ENCODE measurements at places on chromosomes 11 and 22.

- ATAC-seq, result peak; percentile 25
These were observed 43.6 kb downstream of the PPARA start for GRCh38 chr22:46193898-46194310.

- ATAC-seq, result no peak
These were observed 239.2 kb upstream of the TBCEL start for GRCh38 chr11:120784566-120785251.

- no peak for ATAC-seq
These were observed 14.1 kb downstream of the PLCB3 start for GRCh38 chr11:64265176-64266160.

DNA sequence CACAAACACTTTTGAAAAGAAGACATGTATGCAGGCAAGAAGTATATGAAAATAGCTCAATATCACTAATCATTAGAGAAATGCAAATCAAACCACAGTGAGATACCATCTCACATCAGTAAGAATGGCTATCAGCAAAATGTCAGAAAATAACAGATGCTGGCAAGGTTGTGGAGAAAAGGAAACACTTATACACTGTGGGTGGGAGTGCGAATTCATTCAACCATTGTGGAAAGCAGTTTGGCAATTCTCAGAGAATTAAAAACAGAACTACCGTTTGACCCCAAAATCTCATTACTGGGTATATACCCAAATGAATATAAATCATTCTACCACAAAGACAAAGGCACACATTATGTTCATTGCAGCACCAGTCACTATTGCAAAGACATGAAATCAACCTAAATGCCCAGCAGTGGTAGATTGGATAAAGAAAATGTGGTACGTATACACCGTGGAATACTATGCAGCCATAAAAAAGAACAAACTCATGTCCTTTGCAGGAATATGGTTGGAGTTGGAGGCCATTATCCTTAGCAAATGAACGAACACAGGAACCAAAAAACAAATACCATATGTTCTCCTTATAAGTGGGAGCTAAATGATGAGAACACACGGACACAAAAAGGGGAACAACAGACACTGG lies 18.5 kb downstream of the MMP13 start:
- ATAC-seq, result no peak

GRCh38 chr11:102950622-102951081 lies 4.9 kb downstream of the MMP13 start:
- no peak for ATAC-seq

DNA sequence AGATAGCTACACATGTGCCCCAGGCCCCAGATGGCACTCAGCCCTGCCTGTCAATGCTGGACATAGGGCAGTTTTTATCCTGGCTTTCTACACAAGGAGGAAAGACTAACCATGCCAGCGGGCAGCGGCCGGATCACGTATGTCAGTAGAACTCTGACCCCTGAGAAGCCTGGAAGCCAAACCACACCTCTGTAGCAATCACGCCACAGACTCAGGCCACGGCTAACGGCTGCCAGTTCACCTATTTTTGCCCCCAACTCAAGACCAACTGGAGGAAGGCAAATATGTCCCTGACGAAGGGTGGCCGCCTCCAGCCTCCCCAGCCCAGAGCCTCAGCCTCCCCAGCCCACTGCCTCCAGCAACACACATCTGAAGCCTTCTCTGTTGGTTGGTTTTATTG lies 7.2 kb upstream of the CD81 start:
- ATAC-seq, result no peak

DNA sequence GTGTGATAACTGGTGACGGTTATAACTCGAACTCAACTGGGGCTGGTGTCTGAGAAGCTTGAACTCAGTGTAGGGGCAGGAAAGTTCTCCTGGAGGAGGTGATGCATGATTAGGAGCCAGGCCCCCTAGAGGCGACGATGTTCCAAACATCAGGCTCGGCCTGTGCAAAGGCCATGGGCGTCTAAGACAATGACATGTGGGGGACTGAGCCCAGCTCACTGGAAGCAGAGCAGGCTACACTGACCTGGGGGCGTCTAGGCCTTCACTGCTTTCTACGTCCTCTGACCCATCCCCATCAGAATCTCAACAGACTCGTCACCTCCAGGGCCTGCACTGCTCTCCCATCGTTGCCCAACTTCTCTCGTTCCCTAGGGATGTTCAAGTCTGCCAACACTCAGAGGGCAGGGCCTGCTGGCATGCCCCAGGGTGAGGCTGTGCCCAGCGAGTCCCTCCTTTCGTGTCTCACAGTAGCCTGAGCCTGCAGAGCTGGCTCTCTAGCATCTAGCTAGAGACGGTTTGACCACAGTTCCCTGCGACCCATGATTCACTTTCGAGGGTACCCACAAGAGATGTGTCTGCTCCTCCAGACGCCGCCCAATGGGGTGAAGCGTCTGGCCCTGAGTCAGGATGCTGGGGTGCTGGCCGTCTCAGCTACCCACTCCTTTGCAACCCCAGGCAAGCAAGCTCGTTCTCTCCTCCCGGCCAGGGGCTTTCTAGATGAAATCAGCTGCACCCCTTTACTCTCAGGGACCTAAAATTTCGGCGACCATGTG lies 1.1 kb upstream of the ATG16L2 start:
- ATAC-seq, result peak; percentile 56

- no peak for ATAC-seq
These were observed 30.9 kb upstream of the CSNK1E start for GRCh38 chr22:38347944-38348750.

DNA sequence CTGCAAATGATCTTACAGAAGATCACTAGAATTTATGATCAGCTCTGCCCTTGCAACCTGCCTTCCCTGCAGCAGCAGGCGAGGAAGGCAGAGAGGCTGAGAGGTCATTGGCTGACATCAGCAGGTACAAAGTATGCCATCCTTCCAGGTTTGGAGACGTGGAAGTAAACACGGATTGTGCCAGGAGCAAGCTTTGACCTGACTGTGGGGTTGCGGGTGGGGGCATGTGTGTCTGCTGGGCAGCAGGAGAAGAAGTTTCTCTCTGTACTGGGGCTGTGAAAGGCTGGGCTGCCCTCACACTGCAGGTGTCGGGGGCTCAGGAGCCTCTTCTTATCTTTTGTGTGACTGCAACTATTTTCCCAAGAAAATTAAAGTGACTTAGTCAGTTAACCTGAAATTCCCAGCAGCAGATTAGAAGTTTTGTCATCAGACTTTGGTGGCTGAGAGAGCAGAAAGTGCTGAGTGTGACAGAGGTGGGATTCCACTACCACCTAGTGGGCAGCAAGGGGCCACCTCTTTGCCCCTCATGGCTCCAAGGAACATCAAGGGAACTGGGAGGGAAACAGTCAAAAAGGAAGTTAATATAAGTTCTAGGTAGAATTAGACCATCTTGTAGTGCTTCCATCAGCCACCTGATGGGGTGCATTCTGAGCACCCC lies 565.9 kb downstream of the ETS1 start:
- peak; percentile 68 for ATAC-seq

DNA sequence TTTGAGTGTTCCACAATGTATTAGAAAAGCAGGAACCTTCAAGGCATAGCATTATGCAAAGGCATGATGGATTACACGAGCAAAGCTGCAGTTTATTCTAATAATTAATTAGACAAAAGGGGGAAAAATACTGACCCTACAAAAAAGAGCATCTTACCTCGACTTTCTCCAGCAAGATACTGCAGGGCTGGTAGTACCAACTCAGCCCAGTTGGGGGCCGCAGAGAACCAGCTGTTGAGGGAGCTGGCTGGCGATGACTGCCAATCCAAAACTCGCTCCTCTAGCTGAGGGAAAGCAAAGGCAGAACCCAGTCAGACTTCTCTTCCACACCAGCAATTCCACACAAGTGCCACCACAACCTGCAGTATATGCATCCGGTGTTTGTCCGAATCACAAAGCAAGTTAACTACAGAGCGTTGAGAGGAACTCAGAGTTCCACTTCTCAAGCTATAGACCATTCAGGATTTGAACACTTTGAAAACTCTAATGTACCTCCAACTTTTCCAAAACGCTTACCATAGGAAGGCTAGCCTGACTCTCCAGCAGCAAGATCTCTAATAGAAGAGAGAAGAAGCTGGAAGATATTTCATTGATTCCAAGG lies 13.7 kb downstream of the NFRKB start:
- ATAC-seq, result peak; percentile 93

DNA sequence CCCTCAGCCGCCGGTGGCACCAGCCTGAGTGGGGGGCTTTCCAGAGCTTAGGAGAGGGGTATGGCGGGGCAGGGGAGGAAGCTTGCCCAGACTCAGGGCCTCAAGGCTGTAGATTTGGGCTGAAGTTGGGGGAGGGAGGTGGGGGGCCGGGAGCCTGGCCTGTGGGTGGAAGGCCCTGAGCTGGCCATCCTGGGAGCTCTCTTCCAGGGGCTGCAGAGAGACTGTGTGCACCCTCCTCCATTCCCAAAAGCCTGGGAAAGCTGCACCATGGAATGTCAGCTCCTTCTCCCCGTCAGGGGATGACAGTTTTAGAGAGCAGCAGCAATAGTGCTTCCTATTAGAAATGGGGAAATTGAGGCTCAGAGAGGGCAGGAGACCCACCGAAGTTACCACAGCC lies 1.0 kb downstream of the SYT12 start:
- ATAC-seq, result no peak

GRCh38 chr11:70415642-70416395 lies 17.5 kb downstream of the CTTN start:
- no peak for ATAC-seq

DNA sequence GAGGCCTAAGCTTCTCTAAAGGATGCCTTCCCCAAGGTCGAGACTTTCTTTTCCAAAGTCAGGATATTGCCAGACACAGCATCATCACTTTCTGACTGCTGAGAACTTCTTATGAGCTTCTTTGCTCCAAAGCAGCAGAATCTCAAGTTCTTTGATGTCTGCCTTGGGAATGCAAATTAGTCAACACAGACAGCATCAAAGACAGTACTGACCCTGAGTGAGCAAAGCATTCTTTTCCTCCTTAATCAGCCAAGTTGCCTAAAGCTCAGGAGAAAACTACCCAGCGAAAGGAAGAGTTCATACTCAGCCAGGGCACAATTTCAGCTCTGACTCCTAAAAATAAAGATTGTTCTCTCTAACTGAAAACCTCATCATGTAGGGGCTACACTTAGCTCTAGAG lies 98.0 kb downstream of the SLC36A4 start:
- no peak for ATAC-seq

- no peak for ATAC-seq
These were observed 85.4 kb downstream of the OSBP2 start for GRCh38 chr22:30780026-30780425.

- no peak for ATAC-seq
These were observed 452.0 kb upstream of the KIRREL3 start for GRCh38 chr11:127452533-127452932.

GRCh38 chr22:50561401-50562358 lies 1.0 kb downstream of the SYCE3 start:
- ATAC-seq, result no peak

- no peak for ATAC-seq
These were observed 7.4 kb upstream of the PELI3 start for GRCh38 chr11:66459138-66459778.

DNA sequence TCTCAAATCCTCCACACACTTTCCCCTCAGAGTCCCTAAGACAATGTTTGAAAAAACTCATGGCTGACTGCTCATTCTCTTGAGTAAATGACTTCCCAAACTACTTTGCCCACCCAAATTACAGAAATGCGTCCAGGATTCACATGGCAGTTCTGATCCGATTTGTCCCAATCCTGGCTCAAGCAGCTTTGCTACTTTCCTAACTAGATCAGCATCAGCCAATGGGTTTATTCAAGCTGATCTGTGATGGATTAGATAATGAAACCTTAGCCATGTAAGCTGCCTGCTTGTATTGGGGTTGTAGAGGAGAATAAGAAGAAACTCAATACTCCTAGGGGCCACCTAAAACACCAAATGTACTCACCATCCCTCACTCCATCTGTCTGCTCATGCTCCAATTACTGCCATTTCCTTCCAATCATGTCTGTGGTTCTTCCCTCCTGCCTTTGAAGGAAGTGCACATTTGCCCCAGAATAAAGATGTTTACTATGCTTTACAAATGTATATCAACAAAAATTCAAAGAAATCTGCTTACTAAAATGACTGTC lies 6.9 kb downstream of the RBFOX2 start:
- ATAC-seq, result peak; percentile 18

- ATAC-seq, result no peak
These were observed 86.2 kb downstream of the BTBD10 start for GRCh38 chr11:13376838-13377237.

- no peak for ATAC-seq
These were observed 196.4 kb downstream of the LARGE1 start for GRCh38 chr22:33723915-33724314.

DNA sequence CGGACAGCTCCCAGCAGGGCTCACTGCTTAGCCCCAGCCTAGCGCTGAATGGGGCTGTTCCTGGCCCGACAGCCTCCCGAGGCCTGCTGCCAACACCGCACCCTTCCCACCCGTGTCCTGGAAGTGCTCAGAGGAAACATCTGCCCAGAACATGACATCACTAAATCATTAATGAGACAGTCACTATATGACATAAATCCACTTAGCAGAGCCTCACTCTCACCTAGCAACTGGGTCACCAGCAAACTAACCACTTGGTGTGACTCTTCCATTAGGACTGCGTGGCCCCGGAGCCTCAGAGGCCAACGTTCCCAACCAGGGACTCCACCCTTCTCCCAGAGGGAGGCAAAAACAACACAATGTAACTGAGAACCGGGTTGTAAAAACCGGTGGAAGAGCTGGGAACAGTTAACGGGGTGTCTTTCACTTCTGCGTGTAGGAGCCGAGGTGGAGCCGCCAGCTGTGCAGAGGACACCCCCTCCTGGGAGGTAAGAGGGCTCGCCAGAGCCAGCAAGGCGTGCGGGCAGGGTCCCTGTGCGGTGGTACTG lies 21.4 kb upstream of the PACSIN2 start:
- no peak for ATAC-seq

DNA sequence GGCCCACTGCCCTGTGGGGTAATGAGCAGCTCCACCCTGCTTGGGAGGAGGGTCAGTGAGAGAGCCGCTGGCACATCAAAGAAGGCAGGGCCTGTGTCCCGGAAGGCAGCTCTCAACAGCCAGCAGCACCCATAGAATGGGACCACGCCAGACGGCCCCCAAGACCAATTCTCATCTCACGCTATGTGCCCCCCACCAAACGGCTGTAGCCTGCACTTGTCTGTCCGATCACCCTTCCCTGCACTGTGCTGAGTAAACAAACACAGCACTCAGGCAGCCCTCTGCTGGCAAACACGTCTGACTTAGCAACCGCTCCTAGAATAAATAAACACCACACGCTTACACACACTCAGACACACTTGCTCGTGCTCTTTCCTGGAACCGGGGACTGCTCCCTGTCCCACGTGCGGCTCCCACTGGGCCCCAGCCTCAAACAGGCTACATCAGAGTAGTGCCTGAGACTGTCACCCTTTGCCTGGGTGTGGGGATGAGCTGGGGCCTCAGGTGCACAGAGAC lies 53.2 kb upstream of the CDON start:
- ATAC-seq, result peak; percentile 47

- no peak for ATAC-seq
These were observed 8.9 kb downstream of the TOM1 start for GRCh38 chr22:35308480-35309021.

DNA sequence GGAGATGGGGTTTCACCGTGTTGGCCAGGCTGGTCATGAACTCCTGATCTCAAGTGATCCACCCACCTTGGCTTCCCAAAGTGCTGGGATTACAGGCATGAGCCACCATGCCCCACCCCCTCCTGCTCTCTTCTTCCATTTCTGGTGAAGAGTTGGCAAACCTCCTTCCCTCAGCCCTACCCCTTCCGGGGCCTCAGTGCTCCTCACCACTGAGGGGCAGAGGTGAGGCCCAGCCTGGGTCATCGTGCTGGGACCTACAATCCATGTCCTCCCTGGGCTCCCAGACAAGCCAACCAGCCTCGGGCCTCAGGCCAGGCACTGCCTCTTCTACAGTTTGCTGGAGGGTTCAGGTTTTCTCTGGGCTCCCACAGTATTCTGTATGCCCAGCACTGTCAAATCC lies 14.8 kb upstream of the TPBGL start:
- ATAC-seq, result no peak

GRCh38 chr11:47532597-47533213 lies 20.2 kb downstream of the CELF1 start:
- peak; percentile 51 for ATAC-seq
